ENCODE measurements at places on chromosomes 12 and 14. TPM values are rescaled to one million over a fixed set of nuclear protein-coding genes. Genes with fewer than 3 reads are reported as not detected.

- no peaks in the 10 kb centered on the region for H3K27me3 ChIP-seq
- H3K4me3 ChIP-seq = no peak overlapping the region
- DNase-seq = no peak
- no peak overlapping the region for H3K27ac ChIP-seq
- H3K4me1 ChIP-seq = no peaks in the 10 kb centered on the region
Observed at GRCh38 chr14:42277840-42278239, 671.2 kb downstream of the LRFN5 start.

DNA sequence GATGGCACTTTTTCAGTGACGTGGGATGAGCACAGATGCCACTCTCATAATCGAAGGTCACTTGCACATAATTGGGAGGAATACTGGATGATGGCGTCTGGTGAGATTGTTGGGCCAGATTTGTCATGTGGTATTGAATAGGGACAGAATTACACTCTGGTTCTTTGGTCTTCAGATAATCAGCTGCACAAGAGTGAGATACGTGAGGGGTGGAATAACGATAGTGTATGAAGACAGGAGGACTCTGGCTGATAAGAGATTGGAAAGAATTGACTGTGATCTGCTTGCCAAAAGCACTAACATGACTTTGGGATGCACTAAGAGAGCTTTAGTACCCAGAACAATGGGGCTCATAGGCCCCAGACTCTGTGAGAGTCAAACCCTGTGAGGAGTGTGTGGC, 7.0 kb upstream of the RABGGTA start:
- peaks cover 16% of the 10 kb centered on the region for H3K4me1 ChIP-seq
- DNase-seq = no peak
- H3K36me3 ChIP-seq = no peaks in the 10 kb centered on the region
- H3K27me3 ChIP-seq = no peaks in the 10 kb centered on the region
- H3K4me3 ChIP-seq = no peak overlapping the region
- no peak overlapping the region for H3K27ac ChIP-seq

GRCh38 chr12:19482551-19483109, 43.3 kb downstream of the AEBP2 start:
- no peaks in the 10 kb centered on the region for H3K4me1 ChIP-seq
- H3K27me3 ChIP-seq = no peaks in the 10 kb centered on the region
- H3K27ac ChIP-seq = no peak overlapping the region
- H3K36me3 ChIP-seq = peaks cover 2% of the 10 kb centered on the region
- no peak for DNase-seq

The ESR2 gene
- total RNA-seq = 0.35 TPM

The CLEC2A gene
- not detected for total RNA-seq
